ENCODE measurements at places on chromosomes 16 and 17.

- DNase-seq = peak; percentile 31
Measured at GRCh38 chr16:65745-66144, 6.7 kb downstream of the RHBDF1 start.

DNA sequence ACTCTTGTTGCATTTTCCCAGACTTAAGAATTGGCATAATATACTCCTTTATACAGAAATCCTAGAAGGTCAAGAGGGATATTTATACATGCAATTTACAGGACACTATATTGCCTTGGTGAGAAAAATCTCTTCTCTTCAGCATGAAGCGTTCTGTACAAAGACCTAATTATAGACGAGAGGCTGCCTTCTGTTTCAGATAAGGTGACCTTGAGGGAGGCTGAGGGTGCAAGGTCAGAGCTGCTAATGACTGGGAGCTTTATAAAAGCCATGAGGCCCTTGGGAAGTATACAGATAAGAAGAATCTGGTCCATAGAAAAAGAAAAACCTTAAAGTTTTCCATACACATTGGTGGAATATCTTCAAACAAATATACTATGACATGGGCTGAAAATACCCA is 156.3 kb upstream of the SOX9 start:
- no peak for DNase-seq

DNA sequence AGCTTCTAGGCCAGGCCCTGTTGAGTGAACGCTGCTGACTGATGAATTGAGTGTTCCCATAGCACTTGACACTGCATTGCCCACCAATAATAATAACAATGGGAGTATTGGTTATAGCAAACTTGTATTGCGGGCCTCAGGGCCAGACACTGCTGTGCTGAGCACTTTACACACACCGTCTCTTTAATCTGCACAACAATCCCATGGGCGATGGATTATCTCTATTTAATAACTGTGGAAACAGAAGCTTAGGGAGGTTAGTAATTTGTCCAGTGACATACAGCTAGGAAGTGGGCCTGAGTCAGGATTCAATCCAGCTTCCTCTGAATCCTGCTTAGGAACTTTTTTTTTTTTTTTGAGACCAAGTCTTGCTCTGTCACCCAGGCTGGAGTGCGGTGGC is 11.2 kb downstream of the ARHGAP23 start:
- DNase-seq = no peak

GRCh38 chr17:45320931-45321461 is 4.2 kb upstream of the MAP3K14 start:
- DNase-seq = no peak

- DNase-seq = no peak
Measured at GRCh38 chr17:73969956-73970355, 233.5 kb upstream of the RPL38 start.

DNA sequence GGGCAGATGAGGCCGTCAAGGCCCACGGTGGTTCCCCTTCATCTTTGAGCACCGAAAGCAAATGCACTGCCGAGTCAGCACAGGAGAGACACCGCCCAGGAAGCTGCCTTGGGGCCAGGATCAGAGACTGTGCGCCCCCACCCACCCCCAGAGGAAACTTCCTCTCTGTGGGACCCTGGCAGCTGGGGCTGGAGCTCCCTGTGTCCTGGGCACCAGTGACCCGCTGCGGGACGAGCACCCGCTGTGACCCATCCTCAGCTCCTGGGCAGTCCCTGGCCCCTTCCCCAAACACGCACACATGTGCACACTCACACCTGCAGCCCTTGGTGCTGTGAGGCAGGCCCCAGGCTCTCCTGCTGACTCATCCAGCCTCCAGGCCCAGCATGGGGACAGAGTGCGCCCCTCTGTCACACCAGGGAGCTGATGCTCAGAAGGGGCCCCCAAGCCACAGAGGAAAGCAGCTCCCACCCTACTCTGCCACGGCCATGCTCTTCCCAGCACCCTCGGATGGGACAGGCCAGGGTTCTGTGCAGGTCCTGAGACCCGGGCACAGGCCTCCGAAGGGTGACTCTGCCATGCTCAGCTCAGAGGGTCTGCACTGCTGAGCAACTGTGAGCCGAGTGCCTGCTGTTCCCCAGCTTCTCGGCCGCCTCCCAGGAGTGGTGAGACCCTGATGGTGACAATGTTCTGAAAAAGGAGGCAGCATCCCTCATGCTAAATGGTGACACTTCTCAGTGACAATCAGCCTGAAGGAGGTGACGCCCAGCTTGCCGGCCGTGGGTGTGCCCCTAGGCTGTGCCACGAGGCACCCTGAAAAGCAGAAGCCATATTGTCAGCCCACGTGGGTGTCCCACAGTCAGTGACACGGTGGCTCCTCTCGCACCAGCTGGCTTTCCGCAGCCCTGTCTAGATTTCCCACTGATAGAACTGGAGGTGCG is 3.6 kb downstream of the PIEZO1 start:
- no peak for DNase-seq

DNA sequence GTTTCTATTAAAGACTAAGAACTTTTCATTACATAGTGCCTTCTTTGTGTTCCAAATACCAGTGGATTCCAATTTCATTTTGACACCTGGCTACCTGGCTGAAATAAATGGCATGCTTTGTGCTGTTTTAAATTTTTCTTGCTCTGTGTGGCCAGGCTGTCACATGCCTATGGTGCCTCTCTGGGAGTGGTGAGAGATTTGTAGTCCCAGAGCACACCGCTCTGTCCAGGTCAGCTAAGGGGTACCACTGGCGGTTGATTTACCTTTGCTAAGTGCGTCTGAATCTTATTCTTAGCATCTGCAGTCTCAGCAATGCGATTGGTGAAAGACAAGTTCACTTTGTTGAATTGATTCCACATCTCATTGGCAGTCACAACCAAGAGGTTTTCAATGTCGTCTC is 29.4 kb downstream of the TEKT3 start:
- no peak for DNase-seq

DNA sequence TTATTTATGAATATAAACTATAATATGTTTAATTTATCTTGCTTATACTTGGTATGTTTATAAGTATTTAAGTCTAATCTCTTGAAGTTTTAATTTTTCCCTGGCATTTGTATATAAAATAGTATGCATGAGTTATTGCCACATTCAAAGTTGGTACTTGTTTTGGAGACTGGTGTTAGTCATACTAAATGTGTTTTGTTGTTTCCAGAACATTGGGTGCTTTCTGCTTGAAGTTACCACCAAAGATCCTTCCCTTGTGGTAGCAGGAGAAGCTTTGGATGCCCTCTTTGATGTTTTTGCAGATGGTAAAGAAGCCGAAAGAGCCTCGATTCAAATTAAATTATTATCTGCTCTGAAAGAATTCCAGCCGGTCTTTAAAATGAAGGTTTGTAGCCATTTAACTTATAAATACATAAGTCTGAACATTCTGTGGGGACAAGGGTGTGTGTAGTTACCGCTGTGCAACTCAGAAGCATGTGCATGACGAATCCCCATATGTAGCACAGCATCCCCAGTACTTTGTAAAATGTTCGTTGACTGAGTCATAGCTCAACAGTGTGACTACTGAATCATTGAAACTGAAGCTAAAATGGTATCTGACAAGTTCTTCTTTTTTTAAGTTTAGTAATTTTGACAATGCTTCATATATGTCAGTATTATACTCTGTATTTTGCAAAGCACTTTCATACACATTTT is 36.4 kb downstream of the HEATR3 start:
- DNase-seq = no peak

DNA sequence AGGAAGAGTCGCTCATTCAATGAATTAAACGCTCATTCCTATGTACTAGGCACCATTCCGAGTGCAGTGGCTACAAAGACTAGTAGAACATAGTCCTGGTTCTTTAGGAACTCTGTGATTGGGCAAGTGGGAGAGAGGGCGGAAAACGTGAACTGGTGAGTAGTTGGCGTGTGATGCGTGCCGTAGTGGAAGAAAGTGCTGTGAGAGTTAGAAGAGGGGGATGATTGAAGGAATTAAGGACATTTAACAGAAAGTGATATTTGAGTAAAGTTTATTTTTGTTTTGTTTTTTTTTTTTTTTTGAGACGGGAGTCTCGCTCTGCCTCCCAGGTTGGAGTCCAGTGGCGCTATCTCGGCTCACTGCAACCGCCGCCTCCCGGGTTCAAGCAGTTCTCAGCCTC is 7.9 kb upstream of the SLFN14 start:
- DNase-seq = no peak

- no peak for DNase-seq
Measured at GRCh38 chr17:3636908-3637373, 381 bp downstream of the CTNS start.

DNA sequence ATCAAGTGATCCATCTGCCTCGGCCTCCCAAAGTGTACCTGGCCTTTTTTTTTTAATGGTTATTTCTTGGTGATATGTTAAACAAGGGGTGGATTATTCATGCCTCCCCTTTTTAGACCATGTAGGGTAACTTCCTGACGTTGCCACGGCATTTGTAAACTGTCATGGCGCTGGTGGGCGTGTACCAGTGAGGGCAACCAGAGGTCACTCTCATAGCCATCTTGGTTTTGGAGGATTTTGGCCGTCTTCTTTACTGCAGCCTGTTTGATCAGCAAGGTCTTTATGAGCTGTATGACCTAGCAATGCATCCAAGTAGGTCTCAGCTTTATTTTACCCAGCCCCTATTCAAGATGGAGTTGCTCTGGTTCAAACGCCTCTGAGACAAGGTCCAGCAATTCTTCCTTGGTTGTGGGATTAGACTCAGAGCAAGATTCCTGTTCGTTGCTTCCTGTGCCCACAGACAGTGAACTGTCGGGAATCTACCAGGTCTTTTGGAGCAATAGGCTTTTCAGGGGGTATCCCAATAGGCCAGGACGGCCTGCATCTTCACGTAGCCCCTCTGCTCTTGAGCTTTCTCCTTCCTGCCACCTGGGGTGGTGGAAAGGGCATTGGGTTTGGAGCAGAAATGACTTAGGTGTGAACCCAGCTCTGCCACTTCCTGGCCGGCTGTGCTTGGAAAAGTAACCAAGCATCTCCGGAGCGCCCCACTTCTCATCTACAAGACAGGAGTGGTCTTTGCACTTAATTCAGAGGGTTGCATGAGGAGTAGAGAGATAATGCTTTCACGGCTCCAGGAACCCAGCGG is 52.9 kb upstream of the SEC14L1 start:
- DNase-seq = no peak

- DNase-seq = no peak
Measured at GRCh38 chr16:68367030-68367429, 56.2 kb downstream of the PRMT7 start.

DNA sequence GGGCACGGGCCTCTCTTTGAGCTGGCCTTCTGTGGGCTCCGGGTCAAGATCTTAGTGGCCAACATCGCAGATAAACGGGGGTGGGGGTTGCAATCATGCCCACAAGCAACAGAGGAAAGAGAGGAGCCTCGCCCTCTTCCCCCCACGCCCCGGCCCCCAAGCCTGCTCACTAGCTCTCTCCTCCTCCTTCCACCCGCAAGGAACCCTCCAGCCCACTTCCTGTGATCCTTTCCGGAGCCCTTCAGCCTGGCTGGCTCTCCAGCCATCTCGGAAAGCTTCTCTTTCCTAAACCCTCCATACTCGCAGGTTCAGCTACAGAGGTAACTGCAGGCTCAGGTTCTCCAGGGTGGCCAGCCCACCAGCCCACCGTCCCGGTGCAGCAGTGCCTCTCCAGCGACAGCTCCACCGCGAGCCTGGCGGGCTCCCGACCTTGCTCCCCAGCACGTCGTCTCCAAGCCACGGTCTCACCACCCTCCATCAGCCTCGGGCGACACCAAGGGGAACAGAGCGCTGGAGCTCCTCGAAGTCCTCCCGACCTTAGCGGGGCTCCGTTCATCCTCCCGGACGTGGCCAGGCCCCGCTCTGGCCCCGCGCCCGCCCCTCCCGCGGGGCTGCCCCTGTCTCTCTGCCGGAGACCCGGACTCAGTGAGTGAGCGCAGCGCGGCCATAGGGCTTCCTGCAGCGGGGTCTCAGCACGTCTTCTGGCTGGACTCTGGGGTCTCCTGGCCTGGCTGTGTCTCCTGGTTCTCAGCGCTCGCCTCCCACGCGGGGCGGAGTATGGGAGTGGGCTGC is 12.9 kb upstream of the ODF4 start:
- no peak for DNase-seq

- DNase-seq = no peak
Measured at GRCh38 chr16:23979982-23980381, 144.2 kb downstream of the PRKCB start.

DNA sequence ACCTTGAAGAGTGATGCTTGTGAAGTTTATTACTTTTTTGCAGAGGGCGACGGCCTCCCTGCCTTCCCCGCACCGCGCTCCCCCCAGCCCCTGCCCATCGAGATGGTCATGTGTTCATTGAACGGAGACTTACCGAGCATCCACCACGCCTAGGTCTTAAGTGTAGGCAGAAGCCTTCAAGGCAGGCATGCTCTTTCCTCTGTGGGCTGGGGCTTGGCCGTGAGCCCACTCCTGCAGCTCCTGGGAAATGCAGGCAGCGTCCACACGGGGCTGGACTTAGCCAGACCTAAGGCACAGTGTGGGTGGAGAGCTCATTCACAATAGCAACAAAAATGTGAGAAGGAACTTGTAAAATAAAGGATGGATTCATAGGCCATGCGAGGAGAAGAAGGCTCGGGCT is 19.2 kb downstream of the RNF213 start:
- DNase-seq = no peak

GRCh38 chr16:31880322-31880979 is 6.8 kb downstream of the ZNF267 start:
- no peak for DNase-seq

DNA sequence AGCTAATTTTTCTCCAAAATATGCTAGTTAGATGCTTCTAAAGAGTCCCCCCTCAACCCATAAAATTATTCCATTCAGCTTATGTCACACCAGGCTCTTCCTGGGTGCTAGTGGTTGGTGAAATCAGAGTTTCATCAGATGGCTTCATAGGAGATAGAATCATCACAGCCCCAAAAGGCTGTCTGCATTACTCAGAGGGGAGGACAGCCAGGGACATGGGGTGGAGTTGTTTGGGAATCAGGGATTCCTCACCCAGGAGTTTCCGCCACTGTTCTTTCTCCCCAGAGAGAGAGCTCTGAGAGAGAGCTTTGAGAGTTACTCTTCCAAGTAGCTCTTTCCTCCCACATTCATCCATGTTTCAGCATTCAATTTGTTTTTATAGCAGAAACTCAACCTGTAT is 288 bp upstream of the KRT34 start:
- DNase-seq = no peak

- no peak for DNase-seq
Measured at GRCh38 chr16:57486858-57487834, 853 bp upstream of the DOK4 start.

GRCh38 chr17:77755410-77755963 is 203.0 kb upstream of the TNRC6C start:
- no peak for DNase-seq

DNA sequence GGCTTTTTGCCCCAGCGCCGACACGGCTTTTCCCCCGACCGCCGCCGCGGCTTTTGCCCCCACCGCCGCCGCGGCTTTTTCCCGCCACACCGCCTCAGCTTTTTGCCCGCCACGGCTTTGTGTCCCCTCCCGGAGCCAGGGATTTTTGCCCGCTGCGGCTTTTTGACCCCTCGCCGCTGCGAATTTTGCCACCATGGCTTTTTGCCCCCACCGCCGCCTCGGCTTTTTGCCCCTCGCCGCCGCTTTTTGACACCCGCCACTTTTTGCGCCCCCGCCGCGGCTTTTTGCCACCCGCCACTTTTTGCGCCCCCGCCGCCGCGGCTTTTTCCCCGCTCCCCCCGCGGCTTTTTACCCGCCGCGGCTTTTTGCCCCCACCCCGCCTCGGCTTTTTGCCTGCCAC is 1342.5 kb downstream of the TP53TG3F start:
- no peak for DNase-seq

GRCh38 chr16:17526956-17527937 is 56.5 kb upstream of the XYLT1 start:
- no peak for DNase-seq
